Glutamatergic neuron (in vitro differentiated cells): ENCODE measurements at places on chromosomes 11 and 22. TPM values are rescaled to one million over a fixed set of nuclear protein-coding genes. Genes with fewer than 3 reads are reported as not detected.
A peak's percentile ranks its signal among the peaks of the same experiment; 100 is the strongest.

GRCh38 chr22:20279662-20280134, 11.6 kb upstream of the RTN4R start:
- no peak for DNase-seq

DNA sequence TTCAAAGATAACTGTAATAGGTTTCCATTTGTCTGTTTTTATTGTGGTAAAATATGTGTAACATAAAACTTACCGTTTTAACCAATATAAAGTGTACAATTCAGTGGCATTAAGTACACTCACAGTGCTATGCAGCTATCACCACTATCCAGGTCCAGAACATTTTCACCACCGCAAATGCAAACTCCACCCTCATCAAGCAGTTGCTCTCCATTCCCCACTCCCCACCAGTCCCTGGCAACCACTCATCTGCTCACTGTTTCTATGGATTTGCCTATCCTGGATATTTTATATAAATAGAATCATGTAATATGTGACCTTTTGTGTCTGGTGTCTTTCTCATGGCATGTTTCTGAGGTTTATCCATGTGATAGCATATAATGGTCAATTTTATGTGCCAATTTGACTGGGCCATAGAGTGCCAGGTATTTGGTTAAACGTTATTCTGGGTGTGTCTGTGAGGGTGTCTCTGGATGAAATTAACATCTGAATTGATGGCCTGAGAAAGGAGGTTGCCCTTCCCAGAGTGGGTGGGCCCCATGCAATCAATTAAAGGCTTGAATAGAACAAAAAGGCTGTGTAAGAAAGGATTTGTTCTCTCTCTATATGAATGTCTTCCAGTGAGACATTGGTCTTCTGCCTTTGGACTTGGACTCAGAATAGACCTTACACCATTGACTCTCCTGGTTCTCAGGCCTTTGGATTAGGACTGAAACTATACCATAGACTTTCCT, 17.2 kb upstream of the SMCO4 start:
- DNase-seq, result no peak

DNA sequence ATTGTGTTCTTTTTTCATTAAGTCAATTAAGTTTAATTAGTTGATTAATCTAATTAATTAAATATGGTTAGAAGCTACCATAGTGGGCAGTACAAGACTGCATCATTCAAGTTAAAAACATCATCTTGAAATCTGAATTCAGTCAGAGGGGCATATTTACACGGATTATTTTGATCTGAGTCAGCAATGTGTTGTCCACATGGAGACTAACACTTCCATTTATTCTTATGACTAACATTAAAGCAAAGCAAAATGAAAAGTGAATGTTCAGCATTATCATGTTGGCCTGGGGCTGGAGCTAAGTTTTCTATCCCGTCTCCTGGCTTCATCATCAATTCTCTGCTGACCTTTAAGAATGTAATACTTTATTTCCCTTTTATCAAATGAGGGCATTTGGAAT, 17.3 kb downstream of the FLI1 start:
- DNase-seq, result no peak

- no peak for DNase-seq
Observed at GRCh38 chr11:97143463-97143862, 753.6 kb downstream of the JRKL start.

DNA sequence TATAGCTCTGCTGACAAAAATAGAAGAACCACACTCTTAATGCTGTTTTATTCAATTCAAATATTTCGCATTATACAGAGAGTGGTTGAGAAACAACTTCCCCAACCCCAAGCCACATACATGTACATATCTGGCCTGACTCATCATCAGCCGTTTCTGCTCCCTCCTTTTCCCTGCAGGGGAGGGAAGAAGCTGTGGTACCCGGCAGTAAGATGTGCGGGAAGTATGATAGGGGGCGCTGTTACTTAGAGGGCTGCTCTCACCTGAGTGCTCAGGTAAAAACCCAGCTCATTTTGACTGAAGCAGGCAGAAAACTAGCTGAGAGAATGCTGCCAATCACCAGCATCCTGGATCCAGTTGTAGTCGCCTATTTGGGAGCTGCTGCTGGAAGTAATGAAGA, 85.5 kb downstream of the NELL1 start:
- DNase-seq, result no peak

Gene SLC35E4
- 5.0 TPM for total RNA-seq

Gene LSP1
- 2.5 TPM for total RNA-seq

DNA sequence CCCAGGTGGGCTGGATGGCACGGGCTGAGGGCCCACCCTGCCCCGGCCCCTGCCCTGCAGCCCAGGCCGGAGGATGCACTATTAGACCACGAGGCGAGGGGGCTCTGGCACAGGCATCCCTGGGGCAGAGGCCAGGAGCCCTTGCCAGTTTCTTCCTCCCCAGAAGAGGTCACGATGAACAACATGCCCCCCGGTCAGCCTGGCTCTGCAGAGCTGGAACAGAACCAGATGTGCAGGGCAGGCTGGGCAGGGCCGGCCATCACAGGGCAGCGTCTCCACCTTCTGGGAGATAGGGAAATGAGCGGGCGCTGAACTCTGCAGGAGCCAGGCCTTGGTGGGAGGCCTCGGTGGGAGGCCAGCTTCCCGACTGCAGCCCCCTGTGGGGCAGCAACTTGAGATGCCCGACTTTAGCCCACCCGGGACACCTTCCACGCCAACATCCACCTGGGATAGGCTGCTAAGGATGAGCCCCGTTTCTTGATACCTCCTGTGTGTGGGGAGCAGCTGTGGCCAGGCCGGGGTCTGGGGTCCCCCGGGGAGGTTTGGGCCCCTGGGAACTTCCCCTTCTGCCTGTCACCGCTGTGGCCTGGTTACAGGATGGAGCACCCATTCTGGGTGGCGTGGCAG, 21.8 kb upstream of the GNB1L start:
- peak; percentile 11 for DNase-seq

DNA sequence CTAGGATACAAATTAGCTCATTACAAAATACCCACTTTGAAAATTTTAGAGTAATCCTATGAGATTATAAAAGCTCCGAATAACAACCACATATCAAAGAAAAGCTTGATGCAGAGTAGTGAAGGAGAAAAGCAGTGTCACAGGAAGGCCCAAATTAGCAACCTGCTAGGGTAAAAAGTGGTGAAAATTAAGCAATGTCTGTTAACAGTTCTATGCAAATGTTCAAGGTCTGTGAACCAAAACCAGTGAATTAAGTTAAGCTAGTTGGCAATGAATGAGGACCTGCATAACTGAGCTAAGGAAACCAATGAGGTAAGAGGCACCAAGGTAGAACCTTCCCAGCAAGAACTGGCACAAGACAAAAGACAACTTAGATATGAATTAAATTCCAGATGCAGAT, 29.6 kb downstream of the PRDM10 start:
- DNase-seq, result no peak

GRCh38 chr11:575313-575995, 816 bp upstream of the PHRF1 start:
- no peak for DNase-seq

- DNase-seq, result no peak
Observed at GRCh38 chr11:34204396-34205279, 99.2 kb downstream of the NAT10 start.

GRCh38 chr11:10443152-10443551, 11.9 kb upstream of the AMPD3 start:
- DNase-seq, result no peak

Gene RASD2
- total RNA-seq, result 0.20 TPM

Gene TXNRD2
- 6.4 TPM for total RNA-seq

GRCh38 chr11:95011376-95011775, 13.7 kb upstream of the KDM4E start:
- DNase-seq, result no peak

Gene ZNF408
- 10.6 TPM for total RNA-seq

GRCh38 chr11:131889146-131889577, 518.7 kb downstream of the NTM start:
- DNase-seq, result peak; percentile 53

DNA sequence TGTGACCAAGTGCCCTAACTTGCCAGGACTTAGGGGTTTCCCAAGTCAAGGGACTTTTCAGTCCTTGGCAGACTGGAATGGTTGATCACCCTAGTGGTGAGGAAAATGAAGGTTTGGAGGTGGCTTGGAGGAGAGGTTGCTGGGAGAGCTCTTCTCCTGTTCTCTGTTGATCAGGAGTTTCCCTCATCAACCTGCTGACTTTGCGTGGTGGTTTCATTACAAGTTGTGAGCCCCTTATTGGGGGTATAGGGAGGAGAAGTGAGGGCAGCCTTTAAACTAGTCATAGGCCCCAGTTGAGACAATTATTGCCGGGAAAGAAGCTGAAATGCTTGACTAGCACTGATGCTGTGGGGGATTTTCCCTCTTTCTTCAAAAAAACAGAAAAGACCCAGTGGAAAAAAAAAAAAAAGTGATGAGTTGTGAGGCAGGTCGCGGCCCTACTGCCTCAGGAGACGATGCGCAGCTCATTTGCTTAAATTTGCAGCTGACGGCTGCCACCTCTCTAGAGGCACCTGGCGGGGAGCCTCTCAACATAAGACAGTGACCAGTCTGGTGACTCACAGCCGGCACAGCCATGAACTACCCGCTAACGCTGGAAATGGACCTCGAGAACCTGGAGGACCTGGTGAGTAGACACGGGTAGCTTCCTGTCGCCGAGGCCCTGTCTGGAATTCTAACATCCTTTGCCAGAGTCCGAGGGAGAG, at the start of gene CXCR5:
TSS of gene CXCR5 (plus strand) at position 525 of the 704 bp plus-strand sequence. CDS start at position 575, 50 bp downstream.
- no peak for DNase-seq

DNA sequence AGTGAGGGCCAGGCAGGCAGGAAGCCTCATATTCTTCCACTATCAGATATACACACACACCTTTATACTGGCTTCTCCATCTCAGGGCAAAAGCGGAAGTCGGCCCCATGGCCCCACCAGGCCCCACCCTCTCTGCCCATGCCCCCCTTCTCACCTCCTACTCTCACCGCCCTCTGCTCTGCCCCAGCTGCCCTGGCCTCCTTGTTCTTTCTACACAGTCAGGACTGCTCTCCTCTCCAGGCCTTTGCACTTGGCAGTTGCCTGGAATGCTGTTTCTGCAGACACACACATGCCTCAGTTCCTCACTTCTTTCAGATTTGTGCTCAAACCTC, 25.3 kb downstream of the OTOG start:
- no peak for DNase-seq

Gene TBC1D22A
- total RNA-seq, result 23.0 TPM

Gene UPK2
- not detected for total RNA-seq

Gene APOA4
- not detected for total RNA-seq

DNA sequence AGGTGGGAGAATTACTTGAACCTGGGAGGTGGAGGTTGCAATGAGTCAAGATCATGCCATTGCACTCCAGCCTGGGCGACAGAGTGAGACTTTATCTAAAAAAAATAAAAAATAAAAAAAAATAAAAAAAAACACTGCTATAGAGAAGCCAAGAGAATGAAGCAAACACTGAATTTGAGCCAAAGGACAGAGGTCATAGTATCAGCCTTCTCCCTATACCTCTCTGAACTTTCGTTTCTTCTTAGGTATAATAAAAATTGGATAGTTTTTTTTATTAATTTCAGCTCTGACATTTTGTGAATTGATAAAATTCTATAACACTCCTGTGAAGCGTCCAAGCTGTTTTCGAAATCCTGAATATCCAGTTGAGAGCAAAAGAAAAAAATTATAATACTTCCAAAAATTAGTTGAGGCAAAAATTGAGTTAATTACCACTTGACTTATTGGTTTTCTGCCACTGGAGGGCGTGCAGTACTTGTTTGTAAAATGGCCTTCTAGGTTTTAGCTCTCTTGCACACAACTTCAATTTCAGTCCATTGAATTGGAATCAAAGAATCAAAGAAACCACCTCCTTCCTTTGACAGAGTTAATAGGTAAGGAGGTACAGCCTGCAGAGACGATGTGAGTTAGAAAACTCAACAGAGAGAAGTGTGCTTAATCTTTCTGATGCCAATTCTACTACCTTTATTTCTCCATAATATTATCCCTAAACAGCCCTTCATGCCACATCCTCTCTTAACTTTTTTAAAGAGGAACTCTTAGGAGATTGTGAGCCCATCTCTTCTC, 143.2 kb downstream of the BBOX1 start:
- peak; percentile 30 for DNase-seq

Gene MMP11
- total RNA-seq, result 28.8 TPM

DNA sequence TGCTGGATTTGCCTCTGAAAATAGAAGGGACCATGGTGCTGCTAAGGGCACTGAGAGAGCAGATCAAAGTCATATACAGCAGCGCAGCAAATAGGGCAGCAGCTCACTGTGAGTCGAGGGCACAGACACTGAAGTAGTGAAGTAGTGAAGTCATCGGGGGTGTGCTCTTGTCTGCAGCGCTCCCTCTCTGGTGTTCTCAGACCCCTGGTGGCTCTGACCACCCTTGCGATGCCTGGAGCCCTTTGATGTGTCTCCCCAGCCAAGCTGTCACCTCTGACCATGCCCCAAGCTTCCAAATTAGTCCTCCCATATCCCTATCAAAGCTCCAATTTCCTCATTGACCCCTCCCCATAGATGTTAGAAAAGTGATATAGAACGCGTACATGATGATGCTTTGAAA, 27.7 kb upstream of the EIF3M start:
- DNase-seq, result no peak

DNA sequence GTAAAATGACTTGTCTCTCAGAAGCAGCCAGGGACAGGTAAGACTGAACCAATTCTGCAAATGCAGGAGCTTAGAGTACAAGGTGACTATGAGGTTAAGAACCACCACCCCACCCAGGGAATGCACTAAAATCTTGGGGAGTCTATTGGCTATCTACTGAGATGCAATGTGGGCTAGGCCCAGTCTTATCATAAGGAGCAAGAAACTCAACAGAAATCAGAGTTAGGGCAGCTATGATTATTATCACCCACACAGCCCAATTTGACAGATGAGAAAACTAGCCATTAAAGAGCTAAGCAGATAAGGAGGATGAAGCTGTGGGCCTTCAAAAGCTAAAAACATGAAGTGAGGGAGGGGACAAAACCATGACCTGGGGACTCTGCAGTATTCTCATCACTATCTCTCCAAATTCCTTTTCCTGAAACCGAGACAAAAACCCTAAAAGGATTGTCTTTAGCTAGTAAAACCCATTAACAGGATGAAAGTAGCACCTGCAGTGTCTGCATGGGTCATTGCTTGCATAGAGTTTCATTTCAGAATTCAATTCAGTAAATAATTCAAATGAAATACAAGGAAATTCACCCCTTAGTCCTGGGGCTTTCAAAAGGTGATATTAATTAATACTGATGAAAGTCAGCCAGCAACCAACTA, 68.8 kb upstream of the USP47 start:
- no peak for DNase-seq

Gene NAV2
- 117 TPM for total RNA-seq

- no peak for DNase-seq
Observed at GRCh38 chr11:132228746-132229325, 858.4 kb downstream of the NTM start.

- DNase-seq, result no peak
Observed at GRCh38 chr11:107043242-107044006, 25.1 kb upstream of the GUCY1A2 start.

GRCh38 chr11:73869332-73869949, 7.2 kb downstream of the COA4 start:
- no peak for DNase-seq

- DNase-seq, result no peak
Observed at GRCh38 chr11:61541598-61541997, 33.0 kb downstream of the LRRC10B start.

Gene MUC6
- total RNA-seq, result not detected

DNA sequence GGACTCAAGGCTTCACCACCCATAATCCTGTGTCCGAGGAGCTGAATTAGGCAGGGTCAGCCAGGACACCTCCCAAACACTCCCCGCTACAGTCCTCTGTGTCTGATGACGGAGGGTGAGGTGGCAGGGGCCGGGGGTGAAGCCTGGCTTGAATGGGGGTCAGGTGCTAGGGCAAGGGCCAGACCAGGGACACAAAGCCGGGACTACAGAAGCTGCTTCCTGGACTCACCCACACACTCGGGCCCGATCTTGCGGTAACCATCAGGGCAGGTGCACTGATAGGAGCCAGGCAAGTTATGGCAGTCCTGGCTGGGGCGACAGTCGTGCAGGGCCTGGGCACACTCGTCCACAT, 2.3 kb downstream of the EFEMP2 start:
- no peak for DNase-seq
